ENCODE measurements at places on chromosomes 5 and 9.

GRCh38 chr9:89078860-89079259 is 87.6 kb downstream of the S1PR3 start:
- no peak for DNase-seq

DNA sequence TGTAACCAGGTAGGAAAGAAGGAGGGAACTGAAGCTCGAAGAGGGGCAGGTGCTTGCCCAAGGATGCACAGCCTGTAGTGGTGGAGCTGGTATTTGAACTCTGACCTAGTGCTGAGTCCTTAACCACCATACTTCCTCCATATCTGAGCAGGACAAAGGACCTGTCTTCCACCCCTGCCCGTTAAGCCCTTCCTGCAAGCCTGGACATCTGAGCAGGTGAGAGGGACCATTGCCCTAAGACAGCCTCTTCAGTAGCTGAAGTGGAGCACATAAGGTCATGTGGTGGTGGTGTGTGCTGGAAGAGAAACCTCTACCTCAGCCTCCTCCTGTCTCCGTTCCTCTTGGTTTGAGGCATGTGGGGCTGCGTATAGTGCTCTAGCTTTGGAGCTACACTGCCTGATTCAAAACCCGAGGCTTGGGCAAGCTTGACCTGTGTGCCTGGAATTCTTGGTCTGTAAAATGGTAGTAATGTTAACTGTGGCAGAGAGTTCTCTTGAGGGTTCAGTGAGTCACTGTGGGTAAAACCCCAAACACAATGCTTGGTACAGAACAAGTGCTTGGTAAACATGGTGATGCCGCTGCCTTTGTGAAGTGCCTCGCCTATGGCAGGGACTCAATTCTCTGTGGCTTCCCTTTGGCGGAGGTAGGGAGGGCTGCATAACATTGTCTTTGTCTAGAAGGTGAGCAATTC is 7.4 kb downstream of the GALNT10 start:
- no peak for DNase-seq

- no peak for DNase-seq
Observed at GRCh38 chr5:145243016-145243415, 592.1 kb downstream of the PRELID2 start.

DNA sequence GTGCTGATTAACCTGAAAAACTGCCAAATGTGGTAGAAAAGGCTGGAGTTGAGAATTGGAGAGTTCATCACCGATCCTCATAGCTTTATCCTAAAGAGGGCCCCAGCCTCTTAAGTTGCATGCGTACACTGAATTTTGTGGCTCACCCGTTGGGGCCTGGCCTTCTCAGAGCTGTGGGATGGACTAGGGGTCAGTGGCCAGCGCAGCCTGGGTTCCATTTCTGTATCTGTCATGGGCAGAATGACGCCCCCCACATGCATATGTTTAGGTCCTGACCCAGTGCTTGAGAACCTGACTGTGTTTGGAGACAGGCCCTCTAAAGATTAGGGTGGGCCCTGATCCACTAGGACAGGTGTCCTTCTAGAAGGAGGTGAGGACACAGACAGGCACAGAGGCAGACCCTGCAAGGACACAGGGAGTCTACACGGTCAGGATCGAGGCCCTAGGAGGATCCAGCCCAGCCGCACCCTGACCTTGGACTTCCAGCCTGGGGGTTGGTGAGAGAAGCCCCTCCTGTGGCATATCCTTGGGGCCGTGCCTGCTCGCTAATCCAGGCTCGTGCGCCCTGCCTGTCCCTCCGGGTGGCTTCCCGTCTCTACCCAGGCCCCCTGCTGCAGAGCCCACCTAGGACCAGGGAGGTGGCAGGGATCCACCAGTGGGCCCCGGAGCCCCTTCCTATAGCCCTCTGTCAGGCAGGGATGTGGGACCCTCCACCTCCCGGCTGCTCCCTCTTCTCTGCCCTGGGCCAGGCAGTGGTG is 32.2 kb downstream of the NDUFS6 start:
- DNase-seq = no peak

GRCh38 chr5:113162770-113163169 is 186.2 kb downstream of the DCP2 start:
- no peak for DNase-seq

- DNase-seq = no peak
Observed at GRCh38 chr5:125186911-125187375, 440.5 kb upstream of the ZNF608 start.

GRCh38 chr5:98783051-98783649 is 9.7 kb downstream of the RGMB start:
- no peak for DNase-seq

DNA sequence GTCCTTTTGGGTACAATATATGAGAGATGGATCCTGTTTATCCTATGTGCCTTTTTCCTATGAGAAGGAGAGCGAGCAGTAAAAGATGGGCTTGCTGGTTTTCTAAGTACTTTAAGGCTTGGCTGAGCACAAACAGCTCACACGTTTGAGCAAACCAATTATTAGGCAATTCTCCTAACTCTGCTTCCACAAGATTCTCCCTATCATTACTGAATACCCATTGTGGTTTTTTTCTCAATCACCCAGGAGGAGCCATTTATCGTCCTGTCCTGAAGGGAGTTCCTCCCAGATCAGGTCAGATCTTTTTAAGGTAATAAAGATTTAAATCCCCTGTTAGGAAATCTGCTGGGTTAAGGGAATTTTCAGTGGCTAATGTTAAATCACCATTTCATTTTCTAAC is 19.4 kb upstream of the C1QTNF3 start:
- no peak for DNase-seq

- DNase-seq = no peak
Observed at GRCh38 chr5:124654418-124654817, 92.0 kb downstream of the ZNF608 start.

DNA sequence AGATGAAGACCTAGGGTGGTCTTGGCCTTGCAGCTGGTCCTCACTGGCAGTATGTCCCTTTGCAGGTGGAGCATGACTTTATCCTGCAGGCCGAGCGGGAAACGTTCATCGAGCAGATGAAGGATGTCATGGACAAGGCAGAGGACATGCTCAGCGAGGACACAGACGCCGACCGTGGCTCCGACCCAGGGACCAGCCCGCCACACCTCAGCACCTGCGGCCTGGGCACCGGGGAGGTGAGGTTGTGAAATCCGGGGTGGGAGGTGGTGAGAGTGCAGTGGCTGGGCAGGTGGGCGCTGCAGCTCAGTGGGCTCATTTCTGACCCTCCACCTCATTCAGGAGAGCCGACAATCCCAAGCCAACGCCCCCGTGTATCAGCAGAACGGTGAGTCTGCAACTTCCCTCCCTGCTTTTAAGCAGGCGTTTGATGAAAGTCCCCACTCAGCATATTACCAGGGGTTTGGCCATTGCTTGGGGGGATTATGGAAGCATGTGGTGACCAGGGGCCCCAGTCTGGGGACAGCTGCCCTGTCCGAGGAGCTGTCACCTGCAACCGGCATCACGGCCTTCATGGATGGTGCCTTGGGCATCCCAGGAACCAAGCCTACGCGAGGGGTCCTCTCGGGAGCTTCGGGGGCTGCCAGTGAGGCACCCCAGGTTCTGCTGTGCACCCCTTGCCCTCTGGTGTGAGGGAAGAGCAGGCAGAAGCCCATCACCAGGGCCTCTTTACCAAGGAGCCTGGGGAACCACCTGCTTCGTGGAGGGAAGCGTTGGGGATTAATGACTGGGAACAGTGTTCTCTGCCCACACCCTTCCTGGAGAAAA is 84.0 kb downstream of the WNK2 start:
- DNase-seq = no peak

DNA sequence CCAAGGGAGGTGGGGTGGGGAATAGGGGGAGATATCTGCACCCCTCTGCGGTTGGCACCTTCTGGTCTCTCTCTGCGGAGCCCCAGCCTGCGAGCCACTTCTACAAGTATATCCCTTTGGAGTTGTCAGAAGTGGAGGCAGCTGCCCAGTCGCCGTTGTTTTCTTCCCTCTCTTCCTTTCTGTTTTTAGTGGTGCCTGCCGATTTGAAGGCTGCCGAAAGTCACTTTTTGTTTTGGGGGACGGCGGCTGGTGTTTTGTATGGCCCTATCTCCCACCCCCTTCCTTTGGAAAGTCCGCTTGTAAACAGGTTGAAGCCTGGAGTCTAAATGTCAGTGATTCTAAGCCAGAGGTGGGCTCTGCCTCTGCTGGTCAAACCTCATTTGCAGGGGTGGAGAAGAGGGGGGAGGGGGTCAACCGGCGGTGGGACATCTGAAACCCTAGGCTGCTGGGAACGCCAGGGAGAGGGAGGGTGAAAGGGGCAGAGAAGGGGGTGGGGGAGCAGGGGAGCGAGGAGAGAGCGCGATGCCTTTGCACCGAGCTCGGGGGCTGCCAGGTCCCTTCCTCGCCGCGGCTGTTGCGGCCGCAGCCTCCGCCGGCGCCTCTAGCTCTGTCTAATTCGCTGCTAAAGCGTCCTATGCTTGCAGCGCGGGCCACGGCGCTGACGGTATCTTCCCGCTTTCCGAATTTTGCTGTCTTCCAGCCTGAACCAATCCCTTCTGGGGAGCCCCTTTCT is at the start of gene FGF10:
TSS of gene FGF10 (minus strand) at position 331 of the 733 bp plus-strand sequence. CDS start 738 bp downstream, outside the sequence.
- DNase-seq = no peak

- DNase-seq = no peak
Observed at GRCh38 chr9:3441197-3441816, 84.5 kb downstream of the RFX3 start.

- DNase-seq = no peak
Observed at GRCh38 chr5:36305571-36306326, 4.0 kb upstream of the RANBP3L start.

DNA sequence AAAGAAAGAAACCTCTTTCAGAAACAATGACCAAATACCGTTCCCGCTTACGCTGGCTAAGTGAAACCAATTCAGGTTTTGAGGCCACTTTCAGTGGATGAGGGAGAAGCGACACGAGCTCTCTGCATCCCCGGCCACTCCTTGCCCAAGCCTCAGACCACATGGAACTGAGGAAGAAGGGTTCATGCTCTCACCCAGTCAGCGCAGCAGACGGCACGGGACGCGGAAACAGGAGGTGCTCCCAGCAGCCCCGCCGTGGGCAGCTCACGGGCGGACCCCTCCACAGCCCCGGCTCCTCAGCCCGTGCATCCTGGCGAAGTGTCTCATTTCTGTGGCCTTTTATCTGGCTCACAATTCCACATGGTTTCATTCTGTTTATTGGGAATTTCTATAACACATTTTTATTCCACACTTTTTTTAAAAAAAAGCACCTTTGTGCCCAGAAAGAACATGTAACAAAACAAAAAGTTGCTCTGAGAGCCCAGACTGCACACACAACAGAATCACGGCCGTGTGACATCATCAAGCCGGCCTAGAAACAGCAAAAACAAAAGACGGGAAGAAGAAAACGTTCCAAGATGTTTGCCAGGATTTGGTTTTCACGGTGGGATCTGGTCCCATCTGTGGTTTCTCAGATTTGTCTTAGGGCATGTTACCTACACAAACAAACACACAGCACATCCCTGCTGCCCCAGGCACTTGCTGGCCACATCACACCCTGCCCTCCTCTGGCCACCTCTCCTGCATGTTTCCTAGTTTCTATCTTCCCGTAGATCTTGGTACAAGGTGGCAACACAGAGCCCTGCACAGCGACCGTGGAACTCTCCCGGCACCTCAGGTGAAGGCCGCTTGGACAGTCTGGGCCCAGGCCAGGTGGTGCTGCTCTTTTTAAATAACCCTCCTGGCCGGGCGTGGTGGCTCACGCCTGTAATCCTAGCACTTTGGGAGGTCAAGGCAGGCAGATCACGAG is 16.2 kb downstream of the QSOX2 start:
- no peak for DNase-seq

- no peak for DNase-seq
Observed at GRCh38 chr5:88941581-88941980, 58.6 kb upstream of the MEF2C start.

GRCh38 chr5:10788358-10788757 is 27.3 kb upstream of the DAP start:
- DNase-seq = no peak

GRCh38 chr5:113278976-113279375 is 155.8 kb downstream of the TSSK1B start:
- no peak for DNase-seq

- DNase-seq = no peak
Observed at GRCh38 chr5:125181159-125181558, 434.7 kb upstream of the ZNF608 start.

DNA sequence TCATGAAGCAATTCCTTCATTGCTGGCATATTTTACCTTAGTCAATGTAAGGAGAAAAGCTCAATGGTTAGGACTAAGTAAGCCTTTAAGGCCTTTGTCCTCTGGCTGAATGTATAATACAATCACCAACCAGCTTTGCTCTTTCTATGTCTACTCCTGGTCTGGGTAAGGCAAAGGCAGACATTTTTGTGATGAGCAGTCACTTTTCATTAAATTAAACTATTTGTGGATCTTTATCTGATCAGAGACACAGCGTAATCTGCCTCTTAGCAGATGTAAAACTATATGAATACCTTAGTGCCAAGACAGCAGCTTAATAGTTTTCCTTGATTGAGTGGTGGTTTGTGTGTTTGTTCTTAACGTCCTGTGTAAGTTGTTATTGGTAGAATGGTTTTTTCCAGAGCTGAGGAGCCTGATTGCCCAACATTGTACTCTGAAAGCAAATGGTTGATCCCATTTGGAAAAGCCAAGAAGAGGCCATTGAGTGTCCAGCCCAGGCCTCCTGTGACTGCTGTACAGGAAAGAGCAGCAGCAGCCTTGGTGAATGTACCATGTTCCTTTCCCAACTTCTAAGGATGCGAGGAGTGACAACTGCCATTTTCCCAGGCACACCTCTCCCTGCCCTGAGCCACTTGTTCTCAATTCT is 16.5 kb upstream of the CXXC5 start:
- no peak for DNase-seq

DNA sequence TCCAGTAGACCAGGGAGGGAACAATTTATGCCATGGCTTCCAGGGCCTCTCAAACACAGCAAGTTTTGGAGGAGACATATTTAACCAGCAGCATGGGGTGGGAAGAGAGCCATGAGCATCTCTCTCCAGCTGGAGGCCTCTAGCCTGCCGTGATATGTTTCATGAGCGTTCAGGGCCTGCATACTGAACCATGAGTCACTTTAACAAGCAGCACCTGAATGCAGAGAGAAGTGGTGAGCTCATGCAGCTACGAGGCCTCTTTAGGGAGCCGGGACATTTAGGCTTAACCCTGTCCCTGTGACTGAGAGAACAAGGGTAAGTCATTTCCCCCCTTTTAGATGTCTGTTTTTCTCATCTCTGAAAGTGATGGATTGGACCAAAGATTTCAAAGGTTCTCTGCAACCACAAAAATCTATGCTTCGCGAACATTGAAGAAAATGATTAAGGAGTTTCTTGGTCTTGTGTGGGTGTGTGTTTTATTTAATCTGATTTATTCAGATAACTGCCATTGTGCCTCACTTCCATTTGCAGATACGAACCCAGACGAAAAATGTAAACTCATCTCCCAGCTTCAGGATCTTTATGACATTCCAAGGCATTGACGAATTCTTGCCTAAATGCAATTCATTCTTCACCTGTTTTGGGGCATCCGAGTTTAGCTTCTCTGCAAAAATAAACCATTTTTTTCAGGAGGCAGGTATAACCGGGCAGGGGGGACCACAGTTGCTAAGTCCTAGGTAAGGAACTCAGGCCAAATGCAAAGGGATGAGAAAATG is 157.0 kb downstream of the GABBR2 start:
- no peak for DNase-seq

- DNase-seq = no peak
Observed at GRCh38 chr9:116639251-116639741, 47.8 kb upstream of the TRIM32 start.

GRCh38 chr5:114657342-114658130 is 295.7 kb downstream of the KCNN2 start:
- no peak for DNase-seq

- no peak for DNase-seq
Observed at GRCh38 chr5:175658299-175659145, 651 bp downstream of the HRH2 start.

- DNase-seq = no peak
Observed at GRCh38 chr5:158545949-158546530, 553.7 kb downstream of the EBF1 start.

Measured in stimulated activated CD8-positive, alpha-beta memory T cell treated with anti-CD3 and anti-CD28 coated beads, Interleukin-15, amount 100 ng/mL, for 1 hour (primary cell).